ENCODE measurements at places on chromosomes 3 and 15.
A peak's percentile ranks its signal among the peaks of the same experiment; 100 is the strongest.

DNA sequence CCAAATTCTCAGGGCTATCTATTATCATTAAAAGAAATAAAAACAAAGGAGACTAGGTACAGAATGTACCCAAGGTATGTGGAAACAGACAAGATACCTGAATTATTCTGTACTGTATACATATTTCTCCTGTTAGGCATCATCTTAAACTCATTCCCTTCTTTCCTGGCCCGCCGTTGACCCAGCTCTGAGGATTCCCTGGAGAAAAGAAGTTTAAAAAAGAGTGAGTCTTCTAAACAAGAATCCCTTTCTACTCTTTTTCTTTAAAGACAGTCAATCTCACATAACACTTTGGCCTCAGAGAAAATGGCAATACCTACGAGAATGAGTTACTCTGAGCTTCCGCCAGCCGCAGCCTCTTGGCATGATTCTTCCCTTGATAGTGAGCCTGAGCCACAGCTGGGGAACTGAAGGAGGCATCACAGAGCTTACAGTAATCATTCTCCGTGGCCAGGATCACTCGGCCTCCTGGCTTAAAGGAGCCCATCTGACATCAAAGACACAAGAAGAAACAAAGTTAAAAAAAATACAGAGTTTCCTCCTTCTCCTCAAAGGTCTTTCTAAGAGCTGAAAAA lies 44.2 kb downstream of the ZMAT3 start:
- DNase-seq, result peak; percentile 39

- no peak for DNase-seq
Measured at GRCh38 chr3:190811775-190812480, 50.6 kb downstream of the GMNC start.

GRCh38 chr3:23055733-23056376 lies 147.3 kb upstream of the UBE2E2 start:
- DNase-seq, result no peak

- no peak for DNase-seq
Measured at GRCh38 chr3:52561028-52561747, 24.8 kb downstream of the UQCC5 start.

DNA sequence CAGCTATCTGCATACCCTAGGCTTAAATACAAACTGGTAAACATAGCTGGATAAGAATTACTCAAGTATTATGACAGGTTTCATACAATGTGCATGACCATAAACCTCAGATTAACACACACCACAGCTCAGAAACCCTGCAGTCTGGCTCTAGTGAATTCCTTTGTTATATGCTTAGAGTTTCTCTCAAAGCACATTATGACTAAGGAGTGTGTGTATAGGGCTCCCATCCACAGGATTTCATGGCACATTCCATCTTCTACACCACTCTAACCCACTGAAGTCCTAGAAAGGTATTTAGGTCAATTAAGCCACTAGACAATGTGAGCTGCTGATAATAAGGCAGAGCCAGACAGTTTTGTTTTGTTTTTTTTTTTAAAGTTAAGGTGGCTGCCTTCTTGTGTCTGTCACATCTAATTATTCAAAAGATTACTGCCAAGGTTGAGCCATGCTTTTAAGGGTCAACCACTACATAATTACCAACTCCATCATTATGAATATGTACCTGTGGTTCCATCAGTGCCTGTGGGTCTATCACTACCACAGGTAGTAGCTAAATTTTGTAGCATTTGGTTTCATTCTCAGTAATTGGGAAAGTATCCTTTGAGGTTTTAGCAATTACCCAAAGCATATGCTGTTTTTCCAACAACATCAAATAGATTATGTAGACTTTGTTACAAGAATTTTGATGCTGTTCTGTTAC lies 107.0 kb downstream of the ALCAM start:
- DNase-seq, result no peak

GRCh38 chr15:89149501-89150101 lies 61.3 kb downstream of the ABHD2 start:
- DNase-seq, result no peak

DNA sequence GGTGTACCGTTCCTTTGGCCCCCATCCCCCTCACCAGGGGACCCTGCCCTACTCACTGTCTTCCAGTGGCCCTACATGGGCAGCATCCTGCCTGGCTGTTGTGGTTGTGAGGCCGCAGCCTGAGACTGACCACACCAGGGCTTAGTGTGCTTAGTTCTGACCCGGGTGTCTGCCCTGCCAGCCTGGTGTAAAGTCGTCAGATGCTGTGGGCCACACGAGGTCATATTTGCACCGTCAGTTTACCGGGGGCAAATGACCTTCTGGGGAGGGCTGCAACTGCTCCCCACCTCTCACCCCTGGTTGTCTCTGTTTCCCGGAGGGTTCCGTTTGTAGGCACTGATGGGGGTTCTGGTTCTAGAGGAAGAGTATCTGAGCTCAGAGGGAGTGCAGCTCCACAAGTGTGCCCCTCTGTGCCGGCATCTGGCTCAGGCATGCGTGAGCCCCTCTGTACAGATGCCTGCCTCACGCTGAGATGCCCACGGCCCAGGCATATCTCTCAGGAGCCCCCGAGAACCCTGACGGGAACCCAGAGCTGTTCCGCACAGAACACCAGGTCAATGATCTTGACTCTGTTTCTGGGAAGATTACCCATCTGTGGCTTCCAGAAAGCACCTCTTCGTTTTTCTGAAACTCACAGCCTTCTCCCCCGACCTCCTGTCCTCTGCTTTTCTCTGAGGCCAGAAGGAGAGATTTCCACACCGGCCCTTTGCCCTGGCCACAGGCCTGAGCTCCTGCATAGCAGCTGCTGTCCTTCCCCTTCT lies 19.2 kb downstream of the KLF13 start:
- DNase-seq, result no peak

- no peak for DNase-seq
Measured at GRCh38 chr15:98870788-98871187, 136.8 kb downstream of the PGPEP1L start.

- DNase-seq, result no peak
Measured at GRCh38 chr3:128322030-128323022, 144.4 kb downstream of the DNAJB8 start.

DNA sequence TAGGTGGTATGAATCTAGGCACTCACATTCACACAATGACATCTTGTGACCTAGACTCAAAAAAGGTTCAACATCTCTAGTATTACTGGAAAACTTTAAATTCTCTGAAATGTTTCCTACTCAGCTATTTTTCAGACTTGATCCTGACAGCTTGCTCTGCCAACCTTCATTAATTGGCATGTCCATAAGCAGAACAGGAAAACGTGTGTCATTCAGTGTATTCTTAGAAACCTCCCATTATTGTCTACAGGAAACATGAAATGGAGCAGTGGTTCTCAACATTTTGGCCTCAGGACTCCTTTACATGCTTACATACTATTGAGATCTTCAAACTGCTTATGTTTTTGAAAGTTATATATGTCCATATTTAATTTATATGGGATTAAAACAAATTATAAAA lies 363.2 kb downstream of the NAALADL2 start:
- no peak for DNase-seq

DNA sequence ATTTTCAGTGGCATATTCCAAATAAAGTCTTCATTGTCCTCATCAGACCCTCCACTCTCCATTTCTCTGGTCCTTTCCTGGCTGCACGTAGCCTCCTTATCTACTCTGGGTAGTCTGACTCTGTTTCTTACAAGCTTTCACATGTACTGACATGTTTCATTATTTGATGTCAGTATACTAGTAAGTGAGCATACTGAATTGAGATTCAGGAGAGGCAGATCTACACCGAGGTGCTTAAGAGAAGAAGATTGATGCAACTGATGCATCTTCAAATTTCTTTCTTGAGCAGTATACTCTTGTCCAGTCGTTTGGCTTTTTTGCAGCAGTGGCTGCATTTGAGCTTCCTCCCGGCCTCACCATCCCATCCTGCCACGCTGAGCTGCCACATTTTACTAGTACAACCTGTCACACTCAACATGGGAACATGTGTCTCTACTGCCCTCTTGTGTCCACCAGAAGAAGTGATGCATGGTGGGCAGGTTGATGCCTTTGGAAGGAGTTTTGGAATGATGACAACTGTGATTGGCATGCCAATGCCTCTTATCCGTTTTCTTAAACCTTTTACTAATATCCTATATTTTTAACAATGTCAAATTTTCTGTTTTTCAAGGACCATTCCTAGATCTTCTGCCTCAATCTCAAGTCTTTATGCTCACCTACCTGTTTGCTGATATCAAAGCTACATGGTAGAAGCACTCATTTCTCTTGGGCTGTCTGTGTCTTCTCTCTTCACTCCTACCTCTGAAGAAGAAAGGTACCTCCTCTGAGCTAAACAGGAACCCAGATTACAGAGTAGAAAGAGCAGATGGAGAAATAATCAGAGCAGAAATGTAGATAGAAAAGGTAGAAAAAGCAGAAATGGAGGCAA lies 38.7 kb downstream of the GUCA1C start:
- peak; percentile 61 for DNase-seq

- no peak for DNase-seq
Measured at GRCh38 chr3:147735616-147736015, 326.5 kb downstream of the ZIC1 start.

- peak; percentile 56 for DNase-seq
Measured at GRCh38 chr3:138066383-138066782, 49.0 kb downstream of the DZIP1L start.

- DNase-seq, result no peak
Measured at GRCh38 chr3:49358884-49359225, 702 bp upstream of the GPX1 start.

- DNase-seq, result no peak
Measured at GRCh38 chr3:48984663-48985062, 5.4 kb upstream of the P4HTM start.

DNA sequence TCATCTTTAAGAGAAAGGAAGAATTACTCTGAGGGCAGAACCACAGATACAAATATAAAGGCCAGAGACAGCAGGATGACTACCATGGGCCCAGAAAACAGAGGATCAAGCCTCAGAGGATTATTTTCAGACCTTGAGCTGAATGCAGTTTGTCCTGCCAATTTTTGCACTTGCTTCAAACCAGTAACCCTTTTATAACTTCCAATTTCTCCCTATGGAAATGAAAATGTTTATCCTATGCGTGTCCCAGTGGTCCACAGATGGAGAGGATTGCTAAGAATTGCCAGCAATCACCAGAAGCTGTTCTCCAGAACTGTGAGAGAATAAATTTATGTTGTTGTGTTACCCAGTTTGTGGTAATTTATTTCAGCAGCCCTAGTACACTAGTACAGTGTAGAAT lies 26.4 kb upstream of the MME start:
- DNase-seq, result no peak

- DNase-seq, result no peak
Measured at GRCh38 chr3:42438758-42439157, 28.3 kb upstream of the LYZL4 start.

GRCh38 chr3:88725440-88726165 lies 381.8 kb upstream of the EPHA3 start:
- no peak for DNase-seq

DNA sequence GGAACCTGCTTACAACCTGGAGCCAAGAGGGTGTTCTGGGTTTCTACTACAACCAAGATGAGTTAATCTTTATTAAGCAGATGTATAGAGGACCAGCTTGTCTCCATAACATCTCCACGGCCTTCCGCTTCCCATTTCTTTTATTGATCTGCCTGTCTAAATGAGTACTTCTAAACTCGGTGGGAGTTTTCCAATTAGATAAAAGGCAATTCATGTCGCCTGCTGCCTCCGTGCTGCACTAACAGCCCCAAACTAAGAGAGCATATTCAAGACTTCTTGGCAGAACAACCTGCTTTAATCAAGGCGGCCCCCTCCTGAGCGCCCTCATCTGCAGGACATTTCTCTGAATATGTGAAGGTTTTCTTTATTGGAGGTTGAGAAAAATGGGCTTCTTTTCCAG lies 270.1 kb downstream of the PDCD6IP start:
- DNase-seq, result no peak

- DNase-seq, result no peak
Measured at GRCh38 chr3:194318511-194319161, 32.5 kb downstream of the CPN2 start.
